MM.1S (cell line): ENCODE measurements at places on chromosomes 5 and 9.
A peak's percentile ranks its signal among the peaks of the same experiment; 100 is the strongest.

DNA sequence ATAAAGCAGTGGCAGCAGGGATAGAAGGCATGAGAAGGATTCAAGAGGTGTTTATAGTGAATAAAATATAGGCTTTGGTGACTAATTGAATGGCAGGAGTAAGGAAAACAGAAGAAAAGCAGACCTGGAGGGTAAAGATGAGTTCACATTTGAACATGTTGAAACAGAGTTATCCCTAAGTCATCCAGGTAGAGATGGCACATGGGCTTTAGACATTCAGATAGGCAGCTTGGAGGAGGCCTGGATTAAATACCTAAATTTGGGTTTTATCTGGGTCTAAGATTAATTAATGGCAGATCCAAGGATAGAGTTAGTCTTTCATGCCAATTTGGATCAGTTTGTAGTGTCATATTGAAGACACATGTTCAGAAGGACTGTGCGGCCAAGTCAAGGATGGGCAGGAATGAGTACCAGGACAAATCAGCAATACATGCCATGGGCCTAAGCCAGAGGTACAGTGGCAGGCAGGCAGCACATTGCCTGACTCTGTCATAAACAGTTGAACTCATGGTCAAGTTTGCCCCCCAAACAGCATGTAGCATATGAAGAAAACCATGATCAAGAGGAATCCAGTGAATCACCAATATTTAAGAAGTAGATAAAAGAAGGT lies 115.5 kb upstream of the SLC12A2 start:
- no peaks in the 10 kb centered on the region for H3K27me3 ChIP-seq
- no peak overlapping the region for H3K27ac ChIP-seq
- no peaks in the 10 kb centered on the region for H3K36me3 ChIP-seq
- no peak overlapping the region for H3K4me3 ChIP-seq

- H3K27ac ChIP-seq: no peak overlapping the region
- no peaks in the 10 kb centered on the region for H3K27me3 ChIP-seq
- DNase-seq: no peak
Observed at GRCh38 chr9:136525207-136525606, 20.6 kb downstream of the NOTCH1 start.

DNA sequence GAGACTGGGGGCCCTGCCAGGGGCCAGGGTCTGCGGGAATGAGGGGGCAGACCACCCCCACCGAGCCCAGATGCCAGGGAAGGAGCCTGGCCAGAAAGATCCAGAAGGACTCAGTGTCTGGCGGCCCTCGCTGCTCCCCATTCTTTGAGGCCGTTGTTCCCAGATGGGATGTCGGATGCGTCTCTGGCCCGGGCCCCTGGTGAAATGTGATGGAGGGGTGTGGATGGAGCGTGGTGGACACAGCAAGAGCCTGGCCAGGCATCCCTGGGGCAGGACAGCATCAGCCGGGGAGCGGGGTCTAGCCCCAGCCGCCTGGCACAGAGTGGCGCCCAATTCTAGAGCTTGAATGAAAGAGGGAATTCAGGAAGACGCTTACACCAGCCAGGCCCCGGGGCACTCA lies 46.2 kb upstream of the NKD2 start:
- H3K27ac ChIP-seq: peak overlapping the region; percentile 93; the same call in 1 of the 2 replicates
- H3K27me3 ChIP-seq: peaks cover 22% of the 10 kb centered on the region
- H3K36me3 ChIP-seq: no peaks in the 10 kb centered on the region

DNA sequence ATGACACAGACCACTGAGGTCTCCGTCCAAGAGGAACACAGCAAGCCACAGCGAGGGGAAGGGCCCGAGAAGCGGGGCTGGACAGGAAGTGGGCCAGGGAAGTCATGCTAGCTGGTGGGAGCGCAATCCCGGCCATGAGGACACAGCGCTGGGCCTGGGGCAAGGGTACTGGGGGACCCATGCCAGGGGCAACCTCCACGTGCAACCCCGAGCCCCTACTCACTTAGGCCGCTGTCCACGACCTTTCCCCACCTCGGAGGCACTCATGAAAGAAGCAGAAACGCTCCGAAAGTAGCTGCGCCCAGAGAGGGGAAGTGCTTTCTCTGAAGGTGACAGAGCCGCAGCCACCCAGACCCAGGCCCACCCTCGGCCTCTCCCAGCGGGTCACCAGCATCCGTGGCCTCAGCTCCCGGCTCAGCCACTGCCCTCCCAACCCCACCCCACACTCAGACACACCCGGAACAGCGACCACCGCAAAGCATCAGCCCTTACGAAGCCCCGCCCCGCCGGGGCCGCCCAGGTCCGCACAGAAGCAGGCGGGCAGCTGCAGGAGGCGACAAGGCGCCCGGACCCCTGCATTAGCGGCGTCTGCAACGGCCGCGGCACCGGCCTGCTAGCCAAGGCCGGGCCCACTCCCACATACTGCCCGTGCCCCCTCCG lies 782 bp downstream of the BICD2 start:
- peak overlapping the region; percentile 96 for H3K4me3 ChIP-seq
- peaks cover 45% of the 10 kb centered on the region for H3K4me1 ChIP-seq
- H3K27me3 ChIP-seq: no peaks in the 10 kb centered on the region
- no peaks in the 10 kb centered on the region for H3K36me3 ChIP-seq

DNA sequence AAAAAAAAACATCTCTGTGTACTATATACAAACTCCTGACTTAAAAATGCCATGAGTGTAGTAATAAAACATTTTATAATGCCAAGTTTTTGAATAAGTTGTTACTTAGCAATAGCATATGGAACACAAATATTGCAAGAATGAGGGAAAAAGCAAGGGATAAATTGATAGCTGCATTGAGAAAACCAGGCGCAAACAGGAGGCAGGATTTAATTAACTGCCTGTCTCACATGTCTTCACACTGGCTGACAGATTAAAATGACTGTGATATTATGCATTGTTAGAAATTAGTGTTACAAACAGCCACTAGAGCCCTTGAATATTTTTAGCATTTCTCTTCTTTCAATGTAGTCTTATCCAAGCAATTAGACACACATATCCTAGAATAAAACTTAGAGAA lies 1817.5 kb upstream of the NUDT12 start:
- no peaks in the 10 kb centered on the region for H3K27me3 ChIP-seq
- H3K27ac ChIP-seq: no peak overlapping the region
- no peaks in the 10 kb centered on the region for H3K36me3 ChIP-seq
- no peak for DNase-seq
- no peak overlapping the region for H3K4me3 ChIP-seq

GRCh38 chr9:87065981-87066380 lies 118.7 kb upstream of the GAS1 start:
- H3K4me1 ChIP-seq: no peaks in the 10 kb centered on the region
- no peaks in the 10 kb centered on the region for H3K36me3 ChIP-seq
- no peaks in the 10 kb centered on the region for H3K27me3 ChIP-seq

DNA sequence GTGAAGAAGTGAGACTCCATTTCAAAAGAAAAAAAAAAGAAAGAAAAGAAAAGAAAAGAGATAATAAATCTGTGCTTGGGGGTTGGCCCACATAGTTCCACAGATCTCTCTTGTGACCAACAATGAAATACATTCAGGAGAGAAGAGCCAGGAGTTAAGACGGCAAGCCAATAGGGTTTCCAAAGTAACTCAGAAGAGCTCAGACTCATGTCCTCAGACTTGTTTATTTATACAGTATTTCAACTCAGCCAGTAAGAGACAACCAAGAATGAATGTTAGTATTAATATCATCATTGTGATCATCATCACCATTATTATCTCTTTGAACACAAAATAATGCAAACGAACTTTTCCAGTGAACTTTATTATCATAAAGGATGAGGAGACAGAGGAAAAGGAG lies 140.2 kb downstream of the GLIS3 start:
- no peaks in the 10 kb centered on the region for H3K4me1 ChIP-seq
- no peaks in the 10 kb centered on the region for H3K27me3 ChIP-seq
- DNase-seq: no peak
- no peak overlapping the region for H3K27ac ChIP-seq
- no peaks in the 10 kb centered on the region for H3K36me3 ChIP-seq

GRCh38 chr5:65461490-65461889 lies 20.2 kb downstream of the ADAMTS6 start:
- H3K4me1 ChIP-seq: no peaks in the 10 kb centered on the region
- H3K27me3 ChIP-seq: no peaks in the 10 kb centered on the region
- H3K36me3 ChIP-seq: no peaks in the 10 kb centered on the region
- no peak overlapping the region for H3K27ac ChIP-seq
- DNase-seq: no peak

DNA sequence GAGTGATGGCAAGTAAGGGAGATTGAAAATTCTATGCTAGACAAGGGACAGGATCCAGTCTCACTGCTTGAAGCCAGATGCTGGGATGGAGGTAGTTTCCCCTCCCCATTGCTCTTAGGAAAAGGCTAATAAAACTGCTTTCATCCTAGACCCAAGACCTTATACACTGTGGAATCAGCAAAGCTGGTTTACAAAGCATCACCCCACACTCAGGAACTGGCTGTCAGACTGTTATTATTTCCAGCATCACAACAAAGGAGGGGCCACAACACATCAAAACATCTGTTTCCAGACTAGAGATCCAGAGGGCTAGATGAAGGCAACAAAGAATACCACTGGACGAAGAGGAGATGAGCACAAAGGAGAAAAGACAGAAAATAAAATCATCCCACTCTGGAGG lies 364.6 kb upstream of the PTGER4 start:
- DNase-seq: no peak
- H3K4me3 ChIP-seq: no peak overlapping the region
- H3K27me3 ChIP-seq: no peaks in the 10 kb centered on the region
- H3K27ac ChIP-seq: no peak overlapping the region
- H3K36me3 ChIP-seq: no peaks in the 10 kb centered on the region
- no peaks in the 10 kb centered on the region for H3K4me1 ChIP-seq

DNA sequence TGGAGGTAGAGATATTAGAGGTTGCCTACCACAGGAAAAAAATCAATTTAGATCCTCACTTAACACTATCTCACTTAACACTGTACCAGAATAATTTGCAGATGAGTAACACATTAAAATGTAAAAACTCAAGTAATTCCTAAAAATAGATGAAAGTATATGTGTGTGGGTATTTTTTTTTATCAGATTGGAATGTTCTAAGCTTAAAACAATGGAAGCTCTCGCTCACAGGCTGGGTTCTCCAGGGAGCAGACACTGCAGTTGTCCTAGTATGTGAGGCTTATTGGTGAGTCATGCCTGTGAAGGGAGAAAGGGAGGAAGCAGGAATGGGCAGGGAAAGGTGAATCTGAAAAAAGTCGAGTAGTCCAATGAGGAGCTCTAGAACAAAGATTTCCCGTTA lies 181.3 kb upstream of the ZNF608 start:
- DNase-seq: no peak
- no peak overlapping the region for H3K27ac ChIP-seq
- H3K27me3 ChIP-seq: no peaks in the 10 kb centered on the region
- no peak overlapping the region for H3K4me3 ChIP-seq
- H3K36me3 ChIP-seq: no peaks in the 10 kb centered on the region
- H3K4me1 ChIP-seq: peaks cover 10% of the 10 kb centered on the region

- no peak overlapping the region for H3K4me3 ChIP-seq
- DNase-seq: peak; percentile 20
- H3K36me3 ChIP-seq: peaks cover 3% of the 10 kb centered on the region; the same call in 1 of the 2 replicates
- peak overlapping the region; percentile 14; the same call in 1 of the 2 replicates for H3K27ac ChIP-seq
Observed at GRCh38 chr5:143340891-143341685, 62.4 kb downstream of the NR3C1 start.

- no peak overlapping the region for H3K27ac ChIP-seq
- DNase-seq: no peak
- no peaks in the 10 kb centered on the region for H3K27me3 ChIP-seq
- H3K36me3 ChIP-seq: no peaks in the 10 kb centered on the region
- H3K4me3 ChIP-seq: no peak overlapping the region
Observed at GRCh38 chr5:52977264-52977897, 11.8 kb upstream of the ITGA2 start.

DNA sequence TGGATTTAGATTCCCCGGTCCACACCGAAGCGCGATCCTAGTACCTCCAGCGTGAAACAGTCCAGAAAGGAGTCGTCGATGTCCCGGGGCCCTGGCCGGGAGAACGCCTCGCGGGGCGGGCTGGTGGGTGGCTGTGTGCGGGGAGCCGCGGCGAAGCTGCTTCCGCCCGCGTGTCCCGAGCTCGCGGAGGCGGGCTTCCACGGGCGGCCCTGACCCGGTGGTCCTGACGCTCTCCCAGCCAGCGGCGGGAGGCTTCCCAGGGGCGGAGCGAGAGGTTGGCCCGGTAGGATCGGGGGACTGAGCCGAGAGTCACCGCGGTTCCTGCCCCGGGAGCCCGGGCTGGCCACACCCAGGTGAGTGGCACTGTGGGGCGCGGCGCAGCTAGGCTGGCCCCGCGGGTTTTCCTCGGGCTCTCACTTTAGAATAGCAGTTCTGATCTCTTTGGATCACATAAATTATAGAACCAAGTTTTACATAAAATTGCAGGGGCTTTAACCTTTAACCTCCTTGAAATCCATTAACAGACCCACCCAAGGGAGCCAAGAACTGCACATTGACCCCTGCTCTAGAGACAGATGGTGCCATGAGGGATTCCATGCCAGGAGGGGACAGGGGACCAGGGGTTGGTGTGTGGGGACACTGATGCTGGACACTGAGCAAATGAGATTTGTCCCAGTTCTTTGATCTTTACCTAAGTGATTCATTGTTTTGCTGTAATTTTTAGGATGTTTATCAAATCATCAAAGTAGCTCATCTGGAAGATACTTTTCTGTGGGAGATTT lies 29.2 kb upstream of the IL31RA start:
- H3K36me3 ChIP-seq: no peaks in the 10 kb centered on the region
- no peaks in the 10 kb centered on the region for H3K27me3 ChIP-seq
- H3K4me1 ChIP-seq: no peaks in the 10 kb centered on the region
- no peak overlapping the region for H3K27ac ChIP-seq

GRCh38 chr5:78660401-78660800 lies 11.8 kb upstream of the LHFPL2 start:
- H3K4me3 ChIP-seq: no peak overlapping the region
- H3K27me3 ChIP-seq: no peaks in the 10 kb centered on the region
- peaks cover 20% of the 10 kb centered on the region for H3K4me1 ChIP-seq
- no peak for DNase-seq
- no peak overlapping the region for H3K27ac ChIP-seq

DNA sequence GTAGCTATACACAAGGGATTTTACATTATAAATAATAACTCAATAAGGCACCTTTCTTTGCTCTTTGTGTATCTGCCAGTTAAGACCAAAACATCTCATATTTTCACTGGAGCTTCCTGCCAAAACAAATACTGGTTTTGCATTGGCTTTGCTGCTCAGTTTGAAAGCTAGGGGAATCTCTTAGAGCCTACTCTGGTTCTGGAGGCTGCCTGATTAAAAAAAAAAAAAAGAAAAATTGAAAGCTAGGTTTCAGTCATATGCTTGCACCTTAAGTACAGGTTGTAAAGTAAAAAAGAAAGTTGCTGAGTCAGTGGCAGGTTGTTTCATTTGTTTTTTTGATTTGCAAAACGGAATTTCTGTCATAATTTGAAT lies 2.3 kb downstream of the DENND4C start:
- no peaks in the 10 kb centered on the region for H3K27me3 ChIP-seq
- peak overlapping the region; percentile 66; the same call in 1 of the 2 replicates for H3K27ac ChIP-seq
- H3K4me3 ChIP-seq: peak overlapping the region; percentile 73
- H3K4me1 ChIP-seq: no peaks in the 10 kb centered on the region
- H3K36me3 ChIP-seq: no peaks in the 10 kb centered on the region
- peak; percentile 75 for DNase-seq

- H3K4me1 ChIP-seq: no peaks in the 10 kb centered on the region
- H3K27me3 ChIP-seq: no peaks in the 10 kb centered on the region
- no peak overlapping the region for H3K4me3 ChIP-seq
- no peak for DNase-seq
Observed at GRCh38 chr5:108772626-108773025, 24.9 kb downstream of the FER start.
